HepG2 (cell line): ENCODE measurements at places on chromosomes 6 and 20.

DNA sequence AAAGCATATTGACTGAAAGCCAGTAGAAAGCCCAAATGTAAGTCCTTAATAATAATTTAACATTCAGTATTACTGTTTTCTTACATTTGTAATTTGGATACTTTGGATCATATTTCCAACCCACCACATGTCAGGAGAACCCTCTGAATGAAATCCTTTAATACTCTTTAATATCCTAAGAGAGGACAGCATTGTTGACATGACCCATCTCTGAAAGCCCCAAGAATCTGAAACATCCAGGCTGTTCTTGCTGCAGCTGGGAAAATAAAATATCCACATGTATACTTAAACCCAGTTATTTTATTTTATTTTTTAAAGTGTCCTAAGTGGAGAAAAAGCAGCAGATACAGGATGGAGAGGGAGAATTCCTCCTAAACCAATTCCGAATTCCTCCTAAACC is 130.8 kb upstream of the RIPOR2 start:
- no peak for DNase-seq

- DNase-seq, result no peak
Observed at GRCh38 chr20:31849306-31849930, 4.0 kb upstream of the FOXS1 start.

DNA sequence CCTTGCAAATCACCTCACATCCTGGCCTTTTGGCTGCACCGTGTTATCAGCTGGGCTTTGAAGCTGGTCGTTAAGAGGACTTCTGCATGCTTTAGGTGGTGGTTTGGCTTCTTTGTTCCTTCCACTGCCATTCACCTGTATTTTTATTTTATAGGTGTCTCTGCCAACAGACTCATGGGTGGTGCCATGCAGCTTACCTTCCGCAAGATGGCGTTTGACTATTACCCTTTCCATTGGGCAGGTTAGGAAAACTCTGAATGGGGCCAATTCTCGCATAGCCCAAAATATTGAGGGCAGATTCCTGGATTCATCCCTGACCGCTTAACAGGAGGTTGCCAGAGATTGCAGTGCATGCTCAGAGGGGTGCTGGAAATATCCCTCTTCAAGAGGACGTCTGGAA is 32.4 kb downstream of the TAF11 start:
- no peak for DNase-seq

- peak; percentile 89 for DNase-seq
Observed at GRCh38 chr6:3068329-3069214, at the start of gene RIPK1. RIPK1 (plus strand) TSS chr6:3068494; CDS start chr6:3076824, 8,330 bp downstream.

DNA sequence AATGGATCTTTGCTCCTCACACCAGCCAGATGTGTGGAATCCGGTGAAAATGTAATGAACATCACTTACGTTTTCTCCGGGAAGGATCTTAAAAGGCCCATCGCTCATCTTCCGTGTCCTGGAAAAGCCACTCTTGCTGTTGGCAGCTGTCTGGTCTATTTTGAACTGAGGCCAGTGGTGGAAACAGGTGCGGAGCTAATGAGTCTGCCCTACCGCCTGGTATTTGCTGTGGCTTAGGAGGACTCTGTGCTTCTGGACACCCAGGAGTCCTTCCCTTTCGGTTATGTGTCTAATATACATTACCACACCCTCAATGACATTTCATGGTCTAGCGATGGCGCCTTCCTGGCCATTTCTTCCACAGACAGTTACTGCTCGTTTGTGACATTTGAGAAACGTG is 264.2 kb upstream of the PREP start:
- no peak for DNase-seq

DNA sequence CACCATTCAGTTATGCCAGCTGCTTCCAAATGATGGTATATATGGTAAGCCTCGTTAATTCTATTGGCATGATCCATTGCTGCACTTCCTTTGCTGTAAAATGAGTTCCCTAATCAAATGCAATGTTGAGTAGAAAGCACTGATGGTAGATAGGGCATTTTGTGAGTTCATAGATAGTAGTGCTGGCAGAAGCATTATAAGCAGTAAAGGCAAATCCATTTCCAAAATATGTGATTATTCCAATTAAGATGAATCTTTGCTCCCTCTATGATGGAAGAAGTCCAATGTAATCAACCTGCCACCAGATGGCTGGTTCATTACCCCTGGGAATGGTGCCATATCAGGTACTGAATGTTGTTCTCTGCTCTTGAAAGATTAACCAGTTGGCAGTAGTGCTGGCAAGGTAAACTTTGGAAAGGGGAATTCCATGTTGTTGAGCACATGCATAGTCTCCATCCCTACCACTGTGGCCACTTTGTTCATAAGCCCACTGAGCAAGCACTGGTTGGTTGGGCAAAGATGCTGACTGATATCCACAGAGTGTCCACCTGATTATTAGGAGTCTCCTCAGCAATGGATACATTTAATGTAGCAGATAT is 5.6 kb upstream of the TBPL1 start:
- DNase-seq, result no peak

DNA sequence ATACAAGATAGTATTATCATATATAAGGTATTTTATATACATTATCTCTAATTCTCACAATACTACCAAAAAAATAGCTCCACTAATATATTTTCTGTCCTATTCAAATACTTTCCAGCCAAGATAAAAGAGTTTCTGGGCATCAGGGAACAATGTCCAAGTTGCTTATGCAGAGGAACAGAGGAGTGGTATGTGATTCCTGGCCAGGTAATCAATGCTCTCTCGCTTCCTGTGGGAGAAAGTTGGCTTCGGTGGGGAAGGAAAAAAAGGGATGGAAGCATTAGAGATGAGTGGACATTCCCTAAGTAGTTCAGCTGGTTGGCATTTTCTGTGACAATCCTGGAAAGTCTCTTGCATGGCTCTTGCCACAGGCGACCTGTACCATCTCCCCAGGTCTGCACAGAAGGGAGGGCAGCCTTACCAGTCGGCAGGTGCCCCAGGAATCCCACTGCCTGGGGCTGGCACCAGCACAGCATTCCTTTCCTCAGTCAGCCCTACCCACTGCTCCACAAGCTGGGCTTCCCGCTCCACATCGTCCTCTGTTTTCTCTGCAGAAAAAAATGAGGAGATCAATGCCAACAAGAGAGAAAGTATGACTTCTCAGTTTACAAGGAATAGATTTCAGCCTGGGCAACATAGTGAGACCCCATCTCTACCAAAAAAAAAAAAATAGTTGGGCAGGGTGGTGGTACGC is 78.5 kb upstream of the NUP153 start:
- DNase-seq, result no peak
